ENCODE measurements at places on chromosomes 7 and 10.
A peak's percentile ranks its signal among the peaks of the same experiment; 100 is the strongest.

DNA sequence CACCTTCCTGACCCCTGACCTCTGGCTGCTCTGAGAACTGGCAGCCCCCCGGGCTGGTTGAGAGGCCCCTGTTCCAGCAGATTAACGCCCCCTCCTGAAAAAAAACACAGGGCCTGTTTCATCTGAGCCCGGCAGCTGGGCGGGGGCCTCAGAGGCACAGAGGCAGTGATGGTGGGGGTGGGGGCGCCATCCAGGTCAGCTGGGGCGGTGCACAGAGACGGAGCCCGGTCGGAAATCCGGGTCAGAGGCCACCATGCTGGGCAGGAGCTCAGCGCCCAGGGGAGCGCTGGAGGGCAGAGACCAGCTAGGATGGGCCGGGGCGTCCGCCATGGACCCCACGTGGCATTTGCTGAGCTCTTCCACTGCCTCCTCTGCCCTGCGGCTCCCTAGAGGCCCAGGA is 68.0 kb downstream of the UNCX start:
- DNase-seq, result no peak

DNA sequence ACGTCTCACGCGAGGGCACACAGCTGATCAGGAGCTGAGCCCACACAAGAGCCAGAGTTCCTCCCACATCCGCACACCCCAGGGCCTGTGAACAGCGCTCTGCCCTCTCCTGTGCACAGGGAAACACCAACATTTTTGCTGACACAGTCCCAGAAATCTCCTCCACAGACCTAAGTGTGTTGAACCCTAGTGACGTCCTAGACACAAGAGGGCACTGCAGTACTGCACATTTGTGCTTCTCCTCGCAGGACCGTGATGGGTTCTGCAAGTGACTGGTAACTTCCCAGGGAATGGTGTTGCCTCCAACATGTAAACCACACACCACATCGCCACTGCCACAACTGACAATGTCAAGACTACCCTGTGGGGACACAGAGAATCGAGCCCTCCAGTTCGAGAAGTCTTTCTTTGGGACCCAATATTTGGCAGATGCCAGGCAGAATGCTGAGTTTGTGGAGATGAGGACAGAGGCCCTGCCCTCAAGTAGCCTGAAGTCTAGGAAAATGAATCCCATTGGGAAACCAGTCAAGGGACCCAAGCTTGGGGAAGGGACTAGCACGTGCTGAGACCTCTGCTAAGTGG is 170.3 kb downstream of the PAXIP1 start:
- no peak for DNase-seq

DNA sequence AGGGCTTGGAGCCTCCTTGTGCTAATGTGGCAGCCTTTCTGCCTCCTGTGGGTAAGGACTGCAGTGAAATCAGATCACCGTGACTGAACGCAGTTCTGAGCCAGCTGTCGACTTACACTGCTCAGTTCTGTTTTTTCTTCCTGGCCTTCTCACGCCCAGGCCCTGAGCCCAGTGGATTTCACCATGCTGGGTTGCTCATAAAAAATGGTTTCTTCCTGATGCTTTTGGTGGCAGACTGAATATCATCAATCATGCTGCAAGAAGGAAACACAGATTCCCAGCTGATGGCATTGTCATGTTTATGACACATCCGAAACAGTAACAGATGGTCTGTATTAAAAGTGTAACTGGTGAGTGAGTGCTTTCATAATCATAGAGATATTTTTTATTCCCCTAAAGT is 389.6 kb downstream of the GALNT17 start:
- no peak for DNase-seq

- no peak for DNase-seq
These were observed 61.5 kb upstream of the RAPGEF5 start for GRCh38 chr7:22418251-22419046.

DNA sequence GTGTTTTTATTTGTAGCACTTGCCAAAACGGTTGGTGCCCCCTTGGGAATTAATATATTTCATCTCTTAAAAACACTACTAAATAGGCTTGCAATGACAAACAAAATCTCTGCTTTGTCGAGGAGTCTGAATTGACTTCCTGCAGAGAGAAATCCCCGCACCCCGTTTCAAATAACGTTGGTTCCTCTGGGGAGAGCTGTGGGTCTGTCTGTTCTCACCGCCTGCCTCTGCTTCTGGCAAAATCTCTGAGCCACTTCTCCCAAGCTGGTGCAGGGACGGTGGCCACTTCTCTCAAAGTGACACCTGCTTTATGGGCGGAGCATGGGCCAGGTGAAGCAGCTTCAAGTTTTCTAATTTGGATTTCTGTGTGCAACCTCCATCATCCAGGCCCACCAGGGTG is 186.3 kb upstream of the ADARB2 start:
- no peak for DNase-seq

DNA sequence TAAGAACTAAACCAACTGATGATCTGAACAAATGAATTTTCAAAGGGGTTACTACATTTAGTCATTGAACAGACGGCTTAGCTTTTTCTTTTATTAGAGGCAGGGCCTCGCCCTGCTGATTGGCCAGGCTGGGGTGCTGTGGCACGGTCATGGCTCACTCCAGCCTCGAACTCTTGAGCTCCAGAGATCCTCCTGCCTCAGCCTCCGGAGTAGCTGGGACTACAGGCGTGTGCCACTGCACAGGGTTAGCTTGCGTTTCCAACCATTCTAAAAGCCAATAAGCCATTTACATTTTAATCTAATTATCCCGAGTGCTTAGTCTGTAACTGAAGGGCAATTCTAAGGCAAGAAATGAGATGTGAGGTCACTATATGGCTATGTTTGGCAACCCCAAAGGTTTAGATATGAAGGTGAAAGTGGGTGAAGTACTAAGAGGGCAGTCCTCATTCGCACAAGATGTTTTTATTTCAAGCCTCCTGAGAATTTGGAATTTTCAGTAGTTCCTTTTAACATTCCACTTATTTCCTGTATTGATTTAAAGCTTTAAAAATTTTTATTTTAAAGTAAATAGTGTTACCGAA is 1.6 kb upstream of the CDK13 start:
- peak; percentile 28 for DNase-seq

DNA sequence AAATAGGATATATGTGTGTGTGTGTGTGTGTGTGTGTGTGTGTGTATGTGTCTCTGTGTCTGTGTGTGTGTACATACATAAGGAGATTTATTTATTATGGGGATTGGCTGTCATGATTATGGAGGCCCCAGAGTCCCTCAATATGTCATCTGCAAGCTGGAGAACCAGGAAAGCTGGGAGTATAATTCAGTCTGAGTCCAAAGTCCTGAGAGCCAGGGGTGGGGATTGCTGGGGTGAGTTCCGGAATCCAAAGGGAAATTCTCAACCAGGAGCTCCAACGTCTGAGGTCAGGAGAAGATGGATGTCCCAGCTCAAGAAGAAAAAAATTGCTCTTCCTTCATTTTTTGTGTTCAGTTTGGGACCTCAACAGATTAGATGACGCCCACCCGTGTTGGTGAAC is 50.7 kb upstream of the PLPP4 start:
- no peak for DNase-seq

DNA sequence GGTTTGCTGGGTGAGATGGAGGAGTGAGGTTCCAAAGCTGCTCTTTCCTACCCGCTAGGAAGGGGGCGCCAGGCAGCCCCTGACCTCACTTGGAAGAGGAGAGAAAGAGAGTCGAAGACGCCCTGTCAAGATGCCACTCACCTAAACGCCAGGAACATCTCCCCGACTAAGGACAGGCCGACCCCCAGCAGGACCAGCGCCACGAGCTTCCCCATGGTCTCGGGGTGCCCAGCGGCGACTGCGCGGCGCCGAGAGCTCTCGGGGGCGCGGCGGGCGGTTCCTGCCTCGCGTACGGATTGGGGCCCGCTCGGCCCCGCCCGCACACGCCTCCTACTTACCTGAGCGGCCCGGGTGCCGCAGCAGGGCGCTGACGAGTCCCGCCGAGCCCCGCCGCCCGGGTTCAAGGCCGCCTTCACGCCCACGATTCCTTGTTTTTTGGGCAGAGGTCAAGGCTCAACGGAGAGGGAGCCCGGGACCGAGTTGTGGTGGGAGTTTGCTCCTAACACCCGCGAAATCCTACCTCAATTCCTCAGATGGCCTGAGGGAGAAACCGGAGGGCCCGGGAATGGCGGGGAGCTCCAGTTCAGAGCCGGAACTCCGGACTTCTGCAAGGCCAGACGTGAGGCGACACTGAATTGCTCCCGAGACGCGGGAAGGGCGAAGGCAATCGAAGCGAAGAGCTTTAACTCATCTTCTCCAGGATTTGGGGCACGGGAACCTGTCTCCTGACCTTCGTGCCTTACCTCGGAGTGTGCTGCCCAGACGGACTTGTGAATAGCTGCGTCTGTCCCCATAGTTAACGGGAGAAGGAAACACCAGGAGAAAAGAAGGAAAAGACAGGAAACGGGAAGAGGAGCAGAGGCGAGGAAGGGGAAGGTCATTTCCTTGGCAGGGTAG is at the start of gene PON3:
PON3 (minus strand) TSS at position 240 of the 897 bp plus-strand sequence; CDS start at position 215, 25 bp downstream.
- no peak for DNase-seq

GRCh38 chr7:90262438-90262837 is 17.5 kb downstream of the CFAP69 start:
- peak; percentile 31 for DNase-seq

Measured in amniotic epithelial cell (primary cell).